AG09319 (cell line): ENCODE measurements at places on chromosomes 6 and 20.
A peak's percentile ranks its signal among the peaks of the same experiment; 100 is the strongest.

DNA sequence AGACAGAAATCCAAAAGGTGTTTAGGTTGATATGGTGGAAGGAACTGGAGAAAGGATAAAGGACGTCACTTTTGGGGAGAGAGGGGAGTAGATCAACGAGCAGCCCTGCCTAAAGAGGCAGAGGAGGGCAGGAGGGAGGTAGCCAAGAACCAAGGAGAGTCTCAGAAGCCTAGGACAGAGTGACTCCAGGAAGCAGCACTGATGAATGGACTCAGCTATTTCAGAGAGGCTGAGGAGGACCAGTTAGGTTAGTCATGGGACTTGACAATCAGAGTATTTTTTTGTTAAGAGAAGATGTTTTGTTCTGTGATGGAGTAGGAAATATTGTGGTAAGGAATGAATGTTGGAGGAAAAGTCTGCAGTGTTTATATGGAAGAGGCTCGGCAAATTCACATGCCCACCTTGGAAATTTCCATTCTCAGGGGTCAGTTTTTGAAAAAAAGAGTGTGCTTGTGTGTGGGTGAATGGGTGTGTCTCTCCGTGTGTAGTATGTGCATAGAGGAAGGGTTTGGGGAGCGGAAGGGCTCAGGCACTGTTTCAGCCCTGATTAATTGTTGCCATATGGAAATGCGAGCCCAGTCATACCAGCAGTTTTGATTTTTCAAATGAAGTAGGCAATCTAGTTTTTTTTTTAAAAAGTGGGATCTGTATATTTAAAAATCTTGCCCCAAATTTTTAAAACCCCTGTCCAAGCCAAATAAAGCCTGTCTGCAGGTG is 303.6 kb downstream of the SAMD5 start:
- DNase-seq: no peak

GRCh38 chr6:124226396-124226795 is 422.7 kb downstream of the NKAIN2 start:
- DNase-seq: no peak

DNA sequence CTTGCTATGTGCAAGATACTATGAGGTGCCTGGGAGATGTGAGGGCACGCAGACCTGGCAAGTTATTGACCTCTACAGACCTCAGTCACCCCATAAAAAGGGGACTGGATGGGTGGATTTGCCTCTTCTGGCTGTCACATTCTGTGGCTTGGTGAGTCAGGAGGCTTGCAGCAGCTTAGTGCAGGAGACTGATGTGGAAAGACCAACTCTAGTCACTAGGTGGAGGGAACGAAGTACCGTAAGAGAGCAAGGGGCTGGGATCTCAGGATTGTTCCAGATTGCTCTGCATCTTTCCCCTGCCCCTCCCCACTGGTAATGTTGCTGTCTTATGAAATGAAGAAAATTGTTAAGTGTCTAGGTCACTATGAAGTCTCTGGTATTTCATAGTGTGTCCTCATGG is 3.3 kb downstream of the MAPRE1 start:
- DNase-seq: no peak

- DNase-seq: peak; percentile 46
Observed at GRCh38 chr20:38084425-38084951, 50.9 kb downstream of the RPRD1B start.

GRCh38 chr6:41557335-41557734 is 11.2 kb downstream of the FOXP4 start:
- DNase-seq: no peak

DNA sequence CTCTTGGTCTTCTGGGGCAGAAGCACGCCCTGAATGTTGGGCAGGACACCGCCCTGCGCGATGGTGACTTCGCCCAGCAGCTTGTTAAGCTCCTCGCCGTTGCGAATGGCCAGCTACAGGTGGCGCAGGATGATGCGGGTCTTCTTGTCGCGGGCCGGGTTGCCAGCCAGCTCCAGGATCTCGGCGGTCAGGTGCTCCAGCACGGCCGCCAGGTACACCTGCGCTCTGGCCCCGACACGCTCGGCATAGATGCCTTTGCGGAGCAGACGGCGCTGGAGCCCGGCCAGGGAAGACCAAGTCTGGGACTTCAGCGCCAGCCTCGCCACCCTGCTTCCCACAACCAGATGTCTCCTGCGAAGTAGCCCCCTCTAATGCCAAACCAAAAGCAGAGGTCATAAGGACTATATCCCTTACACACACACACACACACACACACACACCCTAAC is 8.0 kb upstream of the SLC17A3 start:
- no peak for DNase-seq

DNA sequence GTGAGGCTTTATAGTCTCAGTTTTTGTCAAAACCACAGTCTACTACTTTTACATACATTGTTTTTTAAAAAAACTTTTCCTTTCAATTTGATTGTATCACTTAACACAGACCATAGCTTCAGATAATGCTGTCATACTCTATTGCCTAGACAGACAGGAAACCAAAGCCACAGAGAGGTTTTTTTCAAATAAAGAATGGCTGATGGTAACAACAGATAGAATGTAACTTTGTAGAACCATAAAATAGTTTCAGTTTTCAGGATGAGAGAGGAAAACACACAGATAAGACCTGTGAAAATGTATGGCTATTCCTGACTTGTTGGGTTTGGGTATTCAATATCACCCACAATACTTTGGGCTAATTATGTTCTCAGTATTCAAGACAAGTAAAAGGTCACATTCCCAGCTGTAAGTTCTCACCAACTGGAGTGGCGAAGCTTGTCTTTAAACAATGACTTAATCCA is 94.0 kb downstream of the ADGRG6 start:
- DNase-seq: no peak

DNA sequence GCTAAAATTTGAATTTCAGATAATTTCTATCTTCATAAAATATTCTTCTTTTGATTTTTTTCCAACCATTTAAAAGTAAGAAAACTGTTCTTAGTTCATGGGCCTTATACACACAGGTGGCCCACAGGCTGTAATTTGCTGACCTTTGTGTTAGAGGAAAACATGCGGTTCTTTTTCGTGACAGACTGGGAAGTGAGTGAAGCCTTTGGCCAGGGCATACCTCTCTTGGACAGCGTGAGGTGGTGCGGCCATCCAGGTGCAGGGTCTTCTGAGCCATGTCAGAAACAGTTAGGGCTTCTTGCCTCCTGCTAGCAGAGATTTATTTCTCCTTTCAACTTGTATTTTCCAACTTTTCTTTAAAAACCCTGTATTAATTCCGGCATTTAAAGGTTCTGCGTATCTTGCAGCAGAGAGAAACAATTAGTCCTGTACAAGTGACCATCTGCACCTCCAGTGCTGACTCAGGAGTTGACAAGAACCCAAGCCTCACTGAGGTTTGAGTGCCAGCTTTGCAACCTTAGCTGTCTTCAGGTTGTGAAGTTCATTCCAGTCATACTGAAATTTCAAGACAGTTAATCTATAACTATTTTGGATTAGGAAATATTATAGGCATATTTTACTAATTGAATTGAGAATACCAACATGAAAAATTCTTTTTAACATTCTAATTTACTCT is 177.8 kb downstream of the LY86 start:
- DNase-seq: no peak

- DNase-seq: no peak
Observed at GRCh38 chr20:13363473-13363872, 142.4 kb downstream of the ISM1 start.

DNA sequence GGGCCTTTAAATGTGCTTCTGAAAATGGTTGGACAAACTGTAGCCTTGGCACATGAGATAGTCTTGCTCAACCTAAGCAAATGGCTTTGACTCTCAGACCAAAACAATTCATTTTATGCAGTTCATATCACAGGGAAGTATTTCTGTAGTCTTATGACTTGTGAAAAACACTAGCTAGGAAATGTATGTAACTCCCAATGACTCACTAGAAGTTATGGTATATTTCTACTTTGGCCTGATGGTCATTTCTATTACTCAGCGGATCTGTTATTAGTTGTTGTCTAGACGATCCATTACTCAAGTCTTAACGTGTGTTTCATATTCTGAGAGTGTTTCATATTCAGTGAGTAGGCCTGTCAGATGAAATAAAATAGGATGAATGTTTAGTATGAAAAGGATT is 1333.5 kb downstream of the KHDRBS2 start:
- DNase-seq: no peak

DNA sequence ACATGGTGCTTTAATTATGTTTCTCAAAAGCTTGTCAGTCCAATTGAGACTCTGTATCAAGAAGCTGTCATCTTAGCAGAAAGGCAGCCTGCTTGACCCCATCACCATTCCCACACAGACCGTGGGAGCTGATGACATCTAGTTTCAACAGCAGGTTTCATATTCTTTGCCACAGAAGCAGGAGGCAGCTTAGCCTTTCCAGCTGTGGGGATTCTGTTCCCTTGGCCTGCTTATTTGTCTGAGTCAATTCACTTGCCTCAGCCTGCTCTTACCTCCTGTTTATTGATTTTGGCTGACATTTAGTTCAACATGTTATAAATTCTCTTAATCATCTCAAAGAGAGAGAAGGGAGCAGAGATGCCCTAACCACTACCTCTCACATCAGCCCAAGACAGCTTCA is 527.7 kb downstream of the ADGRB3 start:
- no peak for DNase-seq

DNA sequence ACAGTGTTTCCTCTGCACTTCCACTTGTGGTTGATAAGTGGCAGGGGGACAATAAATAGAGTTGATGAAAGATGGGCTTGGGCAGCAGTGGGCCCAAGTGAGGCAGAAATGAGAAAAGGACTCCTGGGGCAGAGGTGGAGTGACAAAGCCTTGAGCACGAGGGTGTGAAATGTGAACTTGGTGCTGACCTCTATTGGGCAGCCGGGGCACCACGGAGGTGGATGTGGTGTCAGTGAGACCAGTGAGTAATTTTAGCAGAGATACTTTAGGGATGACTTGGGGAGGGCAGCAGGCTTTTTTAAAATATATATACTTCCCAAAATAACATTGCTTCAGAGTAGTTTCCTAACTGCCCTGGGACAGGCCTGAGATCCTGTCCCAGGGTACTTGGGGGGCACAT is 30.6 kb upstream of the MYLK2 start:
- no peak for DNase-seq

DNA sequence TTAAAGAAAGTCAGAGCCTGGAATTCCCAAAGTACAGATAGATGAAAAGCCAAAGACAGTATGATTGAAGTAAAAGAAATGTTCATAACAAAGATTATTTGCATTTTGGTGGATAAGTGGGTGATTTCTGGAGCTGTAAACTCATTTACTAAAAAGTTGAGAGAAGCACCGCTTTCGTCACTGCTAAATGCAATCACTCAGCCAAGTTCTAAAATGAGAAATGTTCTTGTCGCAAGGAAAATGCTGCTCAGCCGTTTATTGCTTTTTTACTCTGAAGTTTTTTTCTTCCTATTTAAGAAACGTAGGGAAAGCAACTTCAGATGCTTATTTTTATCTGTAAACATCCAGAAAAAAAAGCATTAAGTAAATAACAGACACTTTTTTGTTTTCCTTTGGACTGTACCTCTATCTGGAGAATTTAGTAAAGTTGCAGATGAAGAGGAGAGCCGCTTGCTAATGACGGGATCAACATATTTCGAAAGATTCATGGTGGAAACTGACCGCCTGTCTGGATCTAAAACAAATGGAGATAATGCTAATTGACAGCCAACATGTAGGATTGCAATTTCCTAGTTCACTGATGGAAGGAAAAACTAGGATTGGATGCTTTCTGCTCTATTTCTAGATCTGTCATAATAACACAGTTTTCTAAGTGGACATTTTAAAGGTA is 93.8 kb upstream of the BCLAF1 start:
- no peak for DNase-seq

DNA sequence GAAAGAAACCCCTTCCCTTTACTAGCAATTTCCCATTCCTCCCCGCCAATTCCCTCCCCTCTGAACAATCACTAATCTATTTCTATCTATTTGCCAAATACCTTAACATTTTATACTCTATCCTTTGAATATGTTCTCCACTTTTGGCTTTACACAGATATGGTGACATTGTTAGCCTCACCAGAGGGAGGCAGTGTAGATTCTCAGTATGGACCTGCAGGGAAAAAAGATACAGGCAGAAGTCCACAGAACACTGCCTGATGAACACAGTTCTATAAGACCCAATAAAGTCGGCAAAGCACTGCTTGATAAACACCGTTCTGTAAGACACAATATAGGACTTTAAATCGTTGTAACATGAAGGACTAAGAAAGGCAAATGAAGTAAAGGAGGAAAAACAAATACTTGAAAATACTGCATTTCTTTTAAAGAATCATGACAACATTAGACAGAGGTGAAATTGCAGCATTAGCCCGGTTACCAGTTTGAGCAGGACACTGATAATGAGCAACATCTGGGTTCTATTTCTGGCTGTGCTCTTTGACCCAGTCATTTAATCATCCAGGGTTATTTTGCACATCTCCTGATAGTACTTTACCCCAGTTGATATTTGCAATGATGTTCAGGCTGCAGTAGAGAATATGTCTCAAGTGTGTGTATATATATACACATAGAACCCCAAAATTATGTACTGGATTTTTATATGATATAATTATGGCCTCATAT is 296.8 kb downstream of the UTRN start:
- DNase-seq: no peak

DNA sequence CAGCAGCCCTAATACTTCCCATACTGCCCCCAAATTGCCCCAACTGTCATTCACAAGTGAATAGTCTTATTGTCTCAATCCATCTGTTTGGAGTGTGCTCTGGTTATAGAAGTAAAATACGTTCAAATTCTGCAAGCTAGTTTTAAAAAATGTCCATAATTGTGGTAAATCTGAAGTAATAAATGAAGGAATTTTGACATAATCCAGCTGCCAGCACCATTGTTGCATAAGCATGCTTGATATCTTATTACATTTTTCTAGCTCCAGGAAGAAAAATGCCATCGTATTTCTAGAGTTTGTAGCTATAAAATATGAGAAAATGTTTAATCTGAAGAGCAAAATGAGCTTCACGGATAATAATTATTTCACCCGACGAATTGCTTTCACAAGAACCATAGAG is 664.7 kb downstream of the RFPL4B start:
- DNase-seq: peak; percentile 51

GRCh38 chr6:8589941-8590729 is 154.8 kb upstream of the SLC35B3 start:
- DNase-seq: no peak

DNA sequence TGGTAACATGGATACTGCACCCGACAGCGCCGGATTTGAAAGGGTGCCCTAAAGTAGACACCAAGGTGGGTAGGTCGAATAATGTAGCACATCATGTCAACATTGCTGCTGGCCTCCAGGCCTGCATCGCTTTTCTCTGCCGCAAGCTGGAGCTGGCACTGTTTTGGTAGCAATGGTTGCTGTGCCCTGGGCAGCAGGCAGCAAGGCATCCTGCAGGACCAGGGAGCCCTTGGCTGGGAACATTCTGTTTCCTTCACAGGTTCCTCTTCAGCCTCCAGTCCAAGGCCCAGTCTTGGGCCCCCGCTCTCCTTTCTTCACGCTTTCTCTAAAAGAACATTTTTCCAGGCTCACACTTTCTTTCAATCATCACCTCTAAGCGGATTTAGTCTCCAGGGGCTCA is 365.8 kb upstream of the JARID2 start:
- DNase-seq: no peak
